Type B pancreatic cell (in vitro differentiated cells): ENCODE measurements at places on chromosomes 3 and 15.

DNA sequence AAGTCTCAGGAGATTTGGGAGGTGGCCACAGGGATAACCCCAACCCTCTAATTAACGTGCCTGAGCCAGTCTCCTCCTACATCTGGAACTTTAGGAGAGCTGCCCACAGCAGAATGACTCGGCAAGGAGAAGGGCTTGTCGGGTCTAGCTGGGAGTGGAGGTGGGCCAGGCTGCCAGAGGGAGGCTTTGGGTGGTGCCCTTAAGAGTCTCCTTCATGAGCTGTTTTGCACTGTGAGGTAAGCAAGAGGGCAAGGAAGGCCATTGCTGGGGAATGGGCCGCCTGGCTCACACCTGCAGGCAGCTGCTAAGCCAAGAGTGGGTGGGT lies 3.6 kb upstream of the TNK2 start:
- H3K36me3 ChIP-seq, result peaks cover 3% of the 10 kb centered on the region
- peak overlapping the region; percentile 74 for H3K27ac ChIP-seq
- H3K4me1 ChIP-seq, result peaks cover 18% of the 10 kb centered on the region
- H3K4me3 ChIP-seq, result peak overlapping the region; percentile 57
- peaks cover 19% of the 10 kb centered on the region for H3K27me3 ChIP-seq

- no peak overlapping the region for H3K27ac ChIP-seq
- peaks cover 8% of the 10 kb centered on the region for H3K27me3 ChIP-seq
- H3K4me3 ChIP-seq, result no peak overlapping the region
- no peaks in the 10 kb centered on the region for H3K4me1 ChIP-seq
- H3K36me3 ChIP-seq, result no peaks in the 10 kb centered on the region
These were observed 76.2 kb upstream of the PLCL2 start for GRCh38 chr3:16808393-16809107.

DNA sequence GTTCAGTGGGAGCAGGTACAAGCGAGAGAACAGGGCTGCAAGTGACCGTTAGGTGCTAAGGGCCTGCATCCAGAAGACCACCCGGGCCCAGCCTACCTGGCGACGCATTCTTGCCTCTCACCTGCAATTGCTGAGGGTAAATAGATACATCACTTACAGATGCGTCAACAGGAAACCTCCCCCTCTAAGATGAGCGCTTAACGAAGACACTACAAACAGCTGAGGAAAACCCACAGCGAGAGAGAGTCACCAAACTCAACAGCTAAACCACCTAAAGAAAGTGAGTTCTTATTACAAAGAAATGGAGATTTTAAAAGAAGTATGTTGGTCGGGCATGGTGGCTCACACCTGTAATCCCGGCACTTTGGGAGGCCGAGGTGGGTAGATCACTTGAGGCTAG lies 157.9 kb downstream of the CHSY1 start:
- no peak for DNase-seq
- no peak overlapping the region for H3K27ac ChIP-seq
- peaks cover 36% of the 10 kb centered on the region for H3K4me1 ChIP-seq
- H3K36me3 ChIP-seq, result no peaks in the 10 kb centered on the region
- H3K27me3 ChIP-seq, result no peaks in the 10 kb centered on the region

DNA sequence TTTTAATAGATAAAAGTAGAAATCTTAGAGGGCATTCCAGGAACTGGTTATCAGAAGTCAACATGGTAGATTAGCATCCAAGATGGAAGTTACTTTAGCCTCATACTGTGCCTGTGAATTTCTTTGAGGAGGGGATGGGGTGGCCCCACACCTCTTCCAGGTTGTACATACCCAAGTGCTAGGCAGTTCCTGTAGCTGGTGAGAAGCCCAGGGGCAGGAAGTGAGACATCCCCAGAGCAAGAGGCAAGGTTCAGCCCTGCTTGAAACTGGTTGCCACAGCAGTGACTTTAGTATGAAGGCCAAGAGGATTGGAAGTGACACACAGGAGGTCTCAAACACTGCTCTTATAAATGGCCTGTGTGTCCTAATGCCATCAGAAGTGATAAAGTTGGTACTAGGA lies 11.9 kb downstream of the GTPBP8 start:
- no peak overlapping the region for H3K4me3 ChIP-seq
- peaks cover 48% of the 10 kb centered on the region for H3K36me3 ChIP-seq
- no peak for DNase-seq

DNA sequence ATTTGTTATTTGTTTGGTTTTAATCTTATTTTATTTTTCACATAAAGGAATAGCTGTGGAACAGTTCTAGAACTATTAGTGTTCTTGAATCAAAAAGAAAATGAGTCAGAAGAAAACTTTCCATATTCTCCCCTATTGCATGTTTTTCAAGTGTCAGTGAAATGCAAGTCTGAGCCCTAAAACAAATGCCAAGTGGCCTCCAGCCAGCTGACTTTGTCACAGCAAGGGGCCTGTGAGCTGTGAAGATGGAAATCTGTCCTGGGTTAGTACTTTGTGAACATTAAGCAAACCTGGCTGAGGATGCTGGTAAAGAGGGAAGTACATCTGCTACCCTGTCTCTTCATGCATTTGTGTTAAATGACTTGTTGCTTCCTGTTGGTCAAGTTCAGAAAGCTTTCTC lies 14.2 kb downstream of the LRRC49 start:
- no peaks in the 10 kb centered on the region for H3K4me1 ChIP-seq
- DNase-seq, result no peak
- peaks cover 46% of the 10 kb centered on the region for H3K36me3 ChIP-seq
- H3K27me3 ChIP-seq, result no peaks in the 10 kb centered on the region
- H3K4me3 ChIP-seq, result no peak overlapping the region

DNA sequence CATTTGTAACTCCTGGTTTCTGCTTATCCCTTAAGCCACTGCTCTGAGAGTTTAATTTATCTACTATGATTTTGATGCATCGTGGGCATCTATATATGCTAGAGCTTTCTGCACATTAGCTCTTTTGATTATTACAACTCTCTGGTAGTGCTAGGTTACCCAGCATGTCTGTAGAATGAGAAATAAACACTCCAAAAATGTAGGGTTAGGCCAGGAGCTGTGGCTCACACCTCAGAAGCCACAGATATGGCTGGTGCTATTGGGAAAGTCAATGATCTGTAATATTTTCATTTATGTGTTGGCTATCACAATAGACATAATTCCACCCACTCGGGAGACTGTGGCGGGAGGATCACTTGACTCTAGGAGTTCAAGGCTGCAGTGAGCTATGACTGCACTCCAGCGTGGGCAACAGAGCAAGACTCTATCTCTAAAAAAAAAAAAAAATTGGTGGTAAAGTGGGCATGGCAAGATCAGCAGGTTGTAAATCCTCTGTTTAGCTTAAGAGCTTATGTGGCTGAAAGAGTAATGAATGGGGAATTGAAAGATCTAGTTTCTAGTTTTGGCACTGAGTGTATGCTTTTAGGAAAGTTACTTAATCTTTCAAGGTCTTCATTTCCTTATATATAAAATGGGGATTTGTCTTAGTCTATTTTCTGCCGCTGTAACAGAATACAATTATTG lies 6.3 kb downstream of the TIGIT start:
- H3K4me1 ChIP-seq, result no peaks in the 10 kb centered on the region
- H3K27me3 ChIP-seq, result peaks cover 11% of the 10 kb centered on the region
- no peak overlapping the region for H3K4me3 ChIP-seq
- H3K27ac ChIP-seq, result no peak overlapping the region
- DNase-seq, result no peak

- no peaks in the 10 kb centered on the region for H3K4me1 ChIP-seq
- DNase-seq, result no peak
- peaks cover 7% of the 10 kb centered on the region for H3K27me3 ChIP-seq
- H3K27ac ChIP-seq, result no peak overlapping the region
- no peaks in the 10 kb centered on the region for H3K36me3 ChIP-seq
These were observed 297.9 kb downstream of the RYR3 start for GRCh38 chr15:33608714-33609113.

DNA sequence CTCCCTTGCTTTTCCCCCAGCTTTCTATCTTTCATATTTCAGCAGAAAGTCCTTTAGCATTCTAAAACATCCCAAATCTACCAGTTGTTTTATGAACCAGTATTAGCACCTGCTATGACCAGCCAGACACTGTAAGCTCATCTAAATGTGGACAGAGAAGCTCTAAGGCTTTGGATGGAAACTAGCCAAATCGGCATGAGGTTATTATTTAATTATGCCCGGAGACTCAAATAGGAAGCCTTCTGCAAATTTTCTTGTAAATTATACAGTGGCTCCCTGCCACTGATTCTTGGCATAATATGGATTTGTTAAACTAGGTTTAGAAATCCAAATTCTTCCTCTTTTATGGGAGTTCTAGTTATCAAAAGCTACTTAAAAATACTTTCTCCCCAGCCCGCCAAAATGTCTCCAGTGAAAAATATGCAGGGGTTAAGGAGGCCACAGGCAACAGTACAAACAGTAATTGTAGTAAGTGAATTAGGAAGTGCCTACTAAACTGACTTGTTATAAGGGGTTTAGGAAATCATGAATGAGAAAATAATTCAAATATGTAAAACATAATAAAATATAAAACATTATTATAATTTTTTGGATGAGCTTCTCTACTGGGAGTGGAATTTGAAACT lies 15.4 kb downstream of the MYH15 start:
- H3K4me1 ChIP-seq, result no peaks in the 10 kb centered on the region
- peaks cover 7% of the 10 kb centered on the region for H3K27me3 ChIP-seq
- no peak overlapping the region for H3K27ac ChIP-seq
- no peak overlapping the region for H3K4me3 ChIP-seq

GRCh38 chr15:49918121-49918520 lies 200.9 kb downstream of the ATP8B4 start:
- no peaks in the 10 kb centered on the region for H3K36me3 ChIP-seq
- H3K4me3 ChIP-seq, result no peak overlapping the region
- no peak for DNase-seq
- H3K27me3 ChIP-seq, result no peaks in the 10 kb centered on the region
- H3K4me1 ChIP-seq, result peaks cover 6% of the 10 kb centered on the region

- no peaks in the 10 kb centered on the region for H3K36me3 ChIP-seq
- no peak for DNase-seq
- H3K4me3 ChIP-seq, result no peak overlapping the region
- H3K4me1 ChIP-seq, result peaks cover 8% of the 10 kb centered on the region
- no peak overlapping the region for H3K27ac ChIP-seq
These were observed 108.7 kb downstream of the BDH1 start for GRCh38 chr3:197447057-197447456.

- H3K4me3 ChIP-seq, result no peak overlapping the region
- H3K27ac ChIP-seq, result no peak overlapping the region
- peaks cover 35% of the 10 kb centered on the region for H3K4me1 ChIP-seq
- no peak for DNase-seq
- no peaks in the 10 kb centered on the region for H3K27me3 ChIP-seq
These were observed 370.6 kb upstream of the TBL1XR1 start for GRCh38 chr3:177567833-177568232.

GRCh38 chr15:60338810-60339209 lies 59.0 kb downstream of the ANXA2 start:
- no peak overlapping the region for H3K27ac ChIP-seq
- no peaks in the 10 kb centered on the region for H3K36me3 ChIP-seq
- peaks cover 16% of the 10 kb centered on the region for H3K27me3 ChIP-seq
- H3K4me1 ChIP-seq, result peaks cover 12% of the 10 kb centered on the region
- no peak for DNase-seq

DNA sequence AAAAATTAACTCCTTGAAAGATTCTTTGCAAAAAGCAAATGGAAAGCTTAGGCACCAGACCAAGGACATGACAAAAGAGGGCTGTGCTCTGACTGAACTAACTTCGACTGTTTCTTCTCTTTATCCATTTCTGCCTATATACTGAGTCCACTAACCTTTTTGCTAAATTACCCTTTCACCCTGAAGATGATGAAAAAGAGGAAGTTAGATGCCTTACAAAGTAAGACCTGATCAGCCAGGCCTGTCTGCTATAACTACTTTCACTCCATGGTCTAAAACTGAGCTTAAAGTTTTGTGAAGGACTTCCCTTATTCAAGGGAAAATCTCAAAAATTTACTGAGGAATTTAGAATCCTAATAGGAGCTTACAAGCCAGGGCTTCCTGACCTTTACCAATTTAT lies 6.2 kb upstream of the IGSF10 start:
- peaks cover 4% of the 10 kb centered on the region for H3K27me3 ChIP-seq
- no peaks in the 10 kb centered on the region for H3K36me3 ChIP-seq
- H3K4me1 ChIP-seq, result no peaks in the 10 kb centered on the region
- DNase-seq, result no peak

- peaks cover 4% of the 10 kb centered on the region for H3K27me3 ChIP-seq
- peaks cover 23% of the 10 kb centered on the region for H3K4me1 ChIP-seq
- no peak for DNase-seq
- no peak overlapping the region for H3K27ac ChIP-seq
These were observed 750.7 kb upstream of the CFAP20DC start for GRCh38 chr3:59800481-59800880.

DNA sequence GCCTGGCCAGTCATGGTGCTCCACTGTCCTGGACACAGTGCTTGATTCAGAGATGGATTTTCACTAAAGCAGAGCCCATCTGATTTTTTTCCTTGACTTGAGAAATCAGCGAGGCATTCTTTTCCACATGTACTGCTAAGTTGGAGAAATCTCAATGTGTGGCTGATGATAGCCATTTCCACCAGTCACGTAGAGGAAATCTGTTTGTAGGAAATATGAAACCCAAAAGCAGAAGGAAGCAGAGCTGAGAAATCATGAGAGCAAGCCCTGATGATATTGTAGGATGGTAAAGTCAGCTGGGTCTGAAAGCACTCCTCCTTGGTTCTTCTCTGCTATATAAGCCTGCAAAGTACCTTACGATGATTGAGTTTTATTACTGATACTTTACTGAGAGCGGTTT lies 1233.4 kb downstream of the ROBO2 start:
- no peak overlapping the region for H3K4me3 ChIP-seq
- no peaks in the 10 kb centered on the region for H3K27me3 ChIP-seq
- no peaks in the 10 kb centered on the region for H3K4me1 ChIP-seq
- DNase-seq, result no peak
- H3K36me3 ChIP-seq, result no peaks in the 10 kb centered on the region

- H3K36me3 ChIP-seq, result peaks cover 12% of the 10 kb centered on the region
- H3K27ac ChIP-seq, result no peak overlapping the region
- H3K27me3 ChIP-seq, result peaks cover 12% of the 10 kb centered on the region
- no peak for DNase-seq
These were observed 3.9 kb upstream of the PXYLP1 start for GRCh38 chr3:141227752-141228151.

DNA sequence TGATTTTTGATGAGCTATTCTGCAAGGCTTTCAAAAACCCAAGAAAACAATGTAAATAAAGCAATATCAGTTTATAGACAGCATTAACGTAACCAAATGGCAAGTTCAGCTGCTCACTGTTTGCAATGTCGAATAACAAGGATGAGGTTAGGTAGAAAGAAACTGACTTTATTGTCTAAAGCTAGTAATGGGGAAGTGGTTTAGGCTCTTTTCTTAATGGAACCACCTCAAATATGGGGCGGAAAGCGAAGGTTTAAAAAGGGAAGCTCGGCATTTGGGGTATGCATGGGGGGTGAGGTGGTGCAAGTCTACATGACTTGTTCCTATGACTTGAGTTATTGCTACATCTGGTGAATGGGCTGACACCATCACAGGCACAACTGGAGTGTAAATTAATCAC lies 1060.2 kb downstream of the NSUN3 start:
- no peak overlapping the region for H3K27ac ChIP-seq
- H3K36me3 ChIP-seq, result no peaks in the 10 kb centered on the region
- DNase-seq, result no peak
- no peaks in the 10 kb centered on the region for H3K27me3 ChIP-seq

GRCh38 chr3:194340757-194341400 lies 10.2 kb downstream of the CPN2 start:
- no peak overlapping the region for H3K4me3 ChIP-seq
- peaks cover 26% of the 10 kb centered on the region for H3K4me1 ChIP-seq
- H3K36me3 ChIP-seq, result no peaks in the 10 kb centered on the region
- DNase-seq, result no peak

- no peak for DNase-seq
- peaks cover 47% of the 10 kb centered on the region for H3K4me1 ChIP-seq
- peaks cover 3% of the 10 kb centered on the region for H3K27me3 ChIP-seq
- no peak overlapping the region for H3K4me3 ChIP-seq
- H3K36me3 ChIP-seq, result no peaks in the 10 kb centered on the region
These were observed 45.9 kb downstream of the HES1 start for GRCh38 chr3:194181612-194182529.
